Cortex of kidney (tissue), 1 donor: ENCODE measurements at places on chromosomes 13 and 19.

DNA sequence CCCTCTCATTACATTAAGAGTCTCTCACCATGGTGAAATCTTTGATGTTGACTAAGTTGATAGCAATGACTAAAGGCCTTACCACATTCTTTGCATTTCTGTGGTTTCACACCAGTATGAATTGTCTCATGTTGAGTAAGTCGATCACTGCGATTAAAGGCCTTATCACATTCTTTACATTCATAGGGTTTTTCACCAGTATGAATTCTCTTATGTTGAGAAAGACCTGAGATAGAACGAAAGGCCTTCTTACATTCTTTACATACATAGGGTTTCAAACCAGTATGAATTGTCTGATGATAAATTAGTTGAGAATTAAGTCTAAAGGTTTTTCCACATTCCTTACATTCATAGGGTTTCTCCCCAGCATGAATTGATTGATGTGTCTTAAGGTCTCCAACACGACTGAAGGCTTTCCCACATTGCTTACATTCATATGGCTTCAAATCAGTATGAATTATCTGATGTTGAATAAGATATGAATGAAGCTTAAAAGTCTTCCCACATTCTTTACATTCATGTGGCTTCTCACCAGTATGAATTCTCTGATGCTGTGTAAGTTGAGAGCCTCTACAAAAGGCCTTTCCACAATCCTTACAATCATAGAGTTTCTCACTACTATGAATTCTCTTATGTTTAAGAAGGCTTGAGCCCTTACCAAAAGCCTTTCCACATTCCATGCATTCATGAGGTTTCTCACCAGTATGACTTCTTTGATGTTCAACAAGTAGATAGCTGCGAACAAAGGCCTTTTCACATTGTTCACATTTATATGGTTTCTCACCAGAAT is 45.6 kb downstream of the ZNF283 start:
- no peak for DNase-seq

GRCh38 chr13:108425056-108425455 is 155.5 kb downstream of the TNFSF13B start:
- DNase-seq = no peak

DNA sequence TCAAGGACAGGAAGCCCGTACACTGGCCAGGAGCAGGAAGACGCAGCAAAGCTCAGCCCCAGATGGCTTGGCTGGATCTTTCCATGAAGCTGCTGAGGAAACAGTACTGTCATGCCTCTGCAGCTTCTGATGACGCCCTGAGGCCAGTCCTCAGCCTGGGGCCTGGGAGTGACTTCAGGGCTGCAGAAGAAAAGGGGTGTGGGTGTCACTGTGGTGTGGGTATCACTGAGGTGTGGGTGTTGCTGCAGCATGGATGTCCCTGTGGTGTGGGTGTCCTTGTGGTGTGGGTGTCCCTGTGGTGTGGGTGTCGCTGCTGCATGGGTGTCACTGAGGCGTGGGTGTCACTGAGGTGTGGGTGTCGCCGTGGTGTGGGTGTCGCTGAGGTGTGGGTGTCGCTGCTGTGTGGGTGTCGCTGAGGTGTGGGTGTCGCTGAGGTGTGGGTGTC is 12.0 kb upstream of the GAS6 start:
- no peak for DNase-seq

- no peak for DNase-seq
These were observed 17.5 kb upstream of the SHC2 start for GRCh38 chr19:478236-478903.

DNA sequence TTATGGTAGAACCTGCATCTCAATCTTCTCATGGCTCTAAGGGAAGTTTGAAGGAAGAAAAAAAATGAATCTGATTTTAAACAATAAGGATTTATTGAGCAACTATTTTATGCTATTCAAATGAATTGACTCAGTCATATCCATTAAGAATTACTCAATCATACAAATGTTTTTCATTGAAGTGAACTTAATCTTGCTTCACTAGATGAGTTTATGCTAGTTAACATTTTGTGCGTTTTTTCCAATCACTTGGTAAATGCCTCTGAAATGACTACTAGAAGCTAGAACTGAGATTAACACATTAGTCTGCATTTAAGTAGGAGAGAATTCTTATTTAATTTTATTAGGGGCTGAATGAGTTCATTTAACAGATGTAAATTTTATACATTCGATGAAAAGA is 25.2 kb downstream of the RXFP2 start:
- no peak for DNase-seq

- DNase-seq = no peak
These were observed 16.8 kb upstream of the SIGLEC6 start for GRCh38 chr19:51548213-51548651.

DNA sequence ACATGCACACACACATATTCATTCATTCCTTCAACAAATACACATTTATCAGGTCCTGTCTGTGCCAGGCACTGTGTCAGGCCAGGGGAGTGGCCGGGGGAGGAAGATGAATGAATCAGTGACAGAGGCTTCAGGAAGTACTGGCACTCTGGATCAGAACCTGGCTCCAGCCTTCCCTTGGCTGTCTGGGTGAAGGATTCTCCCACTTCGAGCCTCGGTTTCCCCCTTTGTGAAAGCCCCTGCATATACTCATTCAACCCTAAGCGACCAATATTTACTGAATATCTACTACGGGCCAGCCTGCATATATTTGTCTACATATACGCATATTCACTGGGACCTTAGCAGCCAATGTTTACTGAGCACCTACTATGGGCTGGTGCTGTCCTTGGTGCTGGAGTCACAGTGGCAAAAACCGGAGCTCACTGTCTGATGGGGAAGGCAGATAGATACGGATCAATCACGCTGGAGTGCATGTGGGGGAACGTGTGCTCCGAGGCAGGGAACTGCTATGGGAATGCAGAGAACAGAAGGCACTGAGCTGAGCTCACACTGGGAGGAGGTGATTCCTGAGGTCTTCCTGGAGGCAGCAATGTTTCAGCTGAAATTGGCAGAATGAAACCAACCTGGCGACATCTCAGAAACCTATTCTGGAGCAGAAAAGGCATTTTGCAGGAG is 636 bp upstream of the ZNF579 start:
- no peak for DNase-seq

DNA sequence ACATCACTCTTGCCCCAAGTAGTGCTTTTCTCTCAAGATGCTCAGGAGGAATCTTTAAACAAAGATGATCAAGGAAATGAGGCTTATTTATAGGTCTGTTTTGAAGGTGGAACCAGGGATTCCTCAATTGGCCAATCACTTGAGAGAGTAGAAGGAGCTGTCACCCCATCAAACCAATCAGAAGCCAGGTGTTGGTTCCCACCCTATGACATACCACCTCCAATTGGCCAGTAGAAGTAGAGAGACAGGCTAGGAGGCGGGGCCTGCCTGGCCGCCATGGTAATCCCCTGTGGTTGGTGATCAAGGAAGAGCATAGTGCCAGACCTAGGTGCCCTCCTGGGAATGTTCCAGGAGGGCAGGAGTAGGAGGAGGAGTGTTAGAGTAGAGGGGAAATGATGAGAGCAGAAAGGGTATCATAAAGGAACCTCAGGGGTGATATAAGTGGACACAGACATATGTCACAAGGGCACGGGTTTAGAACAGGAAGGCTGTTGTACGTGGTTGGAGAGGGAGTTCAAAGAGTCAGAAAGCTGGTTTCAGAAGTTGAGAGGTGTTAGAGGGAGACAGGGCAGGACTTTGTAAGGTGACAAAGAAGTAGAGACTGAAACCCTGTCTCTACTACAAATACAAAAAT is 10.5 kb downstream of the PMIS2 start:
- DNase-seq = no peak

- DNase-seq = no peak
These were observed 1078.6 kb downstream of the UQCRFS1 start for GRCh38 chr19:28134311-28134710.

GRCh38 chr19:9075064-9075949 is 11.6 kb upstream of the OR1M1 start:
- DNase-seq = no peak
